ENCODE measurements at places on chromosomes 6 and 20.

DNA sequence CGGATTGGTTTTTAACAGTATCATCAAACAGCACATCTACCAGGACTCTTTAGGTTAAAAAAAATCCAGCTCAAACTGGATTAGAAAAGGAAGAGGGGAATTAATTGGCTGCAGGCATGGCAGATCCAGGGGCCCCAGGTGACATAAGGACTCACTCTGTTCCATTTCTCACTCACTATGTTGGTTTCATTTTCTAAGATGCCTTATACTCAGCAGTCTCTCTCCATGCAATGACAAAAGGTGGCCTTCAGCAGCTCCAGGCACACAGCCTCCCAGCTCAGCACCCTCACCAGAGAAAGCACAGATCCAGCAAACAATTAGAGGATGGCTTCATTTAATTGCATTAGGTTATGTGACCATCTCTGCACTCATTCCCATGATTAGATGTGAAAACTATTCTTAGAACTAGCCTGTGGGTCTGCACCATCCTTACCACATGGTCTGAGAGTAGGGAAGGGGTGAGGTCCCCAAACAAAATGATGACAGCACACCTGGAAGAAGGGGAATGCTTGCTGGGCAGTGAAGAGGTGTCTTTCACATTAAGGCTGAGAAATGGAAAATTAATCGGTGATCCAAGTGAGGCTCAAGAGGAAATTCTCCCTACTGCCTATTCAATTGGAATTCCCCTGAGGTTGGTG, 243.1 kb downstream of the CDH26 start:
- no peak for DNase-seq

- no peak for DNase-seq
Measured at GRCh38 chr6:163776196-163776905, 361.8 kb downstream of the QKI start.

- no peak for DNase-seq
Measured at GRCh38 chr20:31740208-31740607, 1.1 kb downstream of the TPX2 start.

DNA sequence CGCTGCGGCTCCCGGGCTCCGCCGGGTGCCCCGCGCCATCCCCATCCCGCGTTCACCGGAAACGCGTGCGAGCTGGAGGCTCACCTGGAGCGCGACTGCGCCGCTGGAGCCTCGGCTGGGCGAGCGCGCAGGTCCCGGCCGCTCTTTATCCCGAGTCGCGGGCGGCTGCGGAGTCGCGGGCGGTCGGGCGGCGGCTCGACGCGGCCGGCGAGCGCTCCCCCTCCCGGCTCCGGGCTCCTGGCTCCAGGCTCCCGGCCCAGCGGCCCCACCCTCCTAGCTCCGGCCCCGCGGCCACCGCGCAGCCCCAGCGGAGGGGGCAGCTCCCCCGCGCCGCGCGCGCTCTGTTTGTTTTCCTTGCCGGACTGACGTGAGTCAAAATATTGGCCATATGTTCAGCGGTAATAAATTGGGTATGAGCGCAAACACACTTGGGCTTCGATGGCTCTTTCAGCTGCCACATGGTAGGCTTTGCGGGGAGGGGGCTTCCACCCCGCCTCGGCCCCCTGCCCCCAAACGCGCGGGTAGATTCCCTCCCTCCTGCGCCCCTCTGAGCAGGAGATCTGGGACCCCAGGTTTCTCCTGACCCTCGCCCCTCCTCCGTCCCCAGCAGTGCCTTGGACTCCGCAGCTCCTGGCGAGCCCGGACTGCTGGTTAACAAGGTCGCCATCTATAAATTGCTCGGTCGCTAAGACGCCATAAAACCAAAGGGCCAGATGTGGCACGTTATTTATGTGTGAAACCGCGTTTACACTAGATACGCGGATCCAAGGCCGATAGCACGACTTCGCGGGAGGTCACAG, 8.8 kb upstream of the NKX2-2 start:
- no peak for DNase-seq

- DNase-seq: no peak
Measured at GRCh38 chr6:169975701-169976100, 224.3 kb downstream of the ERMARD start.

DNA sequence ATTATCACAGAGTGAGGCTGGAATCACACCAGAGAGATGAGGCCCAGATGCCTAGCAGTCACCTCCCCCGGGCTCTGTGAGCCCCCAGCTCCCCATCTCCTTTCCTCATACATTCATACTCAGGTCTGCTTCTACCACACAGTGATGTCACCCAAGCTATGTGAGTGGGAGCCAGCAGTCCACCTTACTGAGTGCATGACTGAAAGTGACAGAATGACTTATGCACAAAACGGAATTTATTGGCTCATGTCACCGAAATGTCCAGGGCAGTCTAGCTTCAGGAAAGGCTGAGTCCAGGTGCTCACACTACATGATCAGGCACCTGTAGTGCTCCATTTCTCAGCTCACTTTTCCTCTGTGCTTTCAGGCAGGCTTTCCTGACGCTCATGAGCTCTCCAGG, 36.7 kb upstream of the CCN6 start:
- peak; percentile 67 for DNase-seq

- no peak for DNase-seq
Measured at GRCh38 chr6:146889303-146889702, 290.5 kb downstream of the ADGB start.

DNA sequence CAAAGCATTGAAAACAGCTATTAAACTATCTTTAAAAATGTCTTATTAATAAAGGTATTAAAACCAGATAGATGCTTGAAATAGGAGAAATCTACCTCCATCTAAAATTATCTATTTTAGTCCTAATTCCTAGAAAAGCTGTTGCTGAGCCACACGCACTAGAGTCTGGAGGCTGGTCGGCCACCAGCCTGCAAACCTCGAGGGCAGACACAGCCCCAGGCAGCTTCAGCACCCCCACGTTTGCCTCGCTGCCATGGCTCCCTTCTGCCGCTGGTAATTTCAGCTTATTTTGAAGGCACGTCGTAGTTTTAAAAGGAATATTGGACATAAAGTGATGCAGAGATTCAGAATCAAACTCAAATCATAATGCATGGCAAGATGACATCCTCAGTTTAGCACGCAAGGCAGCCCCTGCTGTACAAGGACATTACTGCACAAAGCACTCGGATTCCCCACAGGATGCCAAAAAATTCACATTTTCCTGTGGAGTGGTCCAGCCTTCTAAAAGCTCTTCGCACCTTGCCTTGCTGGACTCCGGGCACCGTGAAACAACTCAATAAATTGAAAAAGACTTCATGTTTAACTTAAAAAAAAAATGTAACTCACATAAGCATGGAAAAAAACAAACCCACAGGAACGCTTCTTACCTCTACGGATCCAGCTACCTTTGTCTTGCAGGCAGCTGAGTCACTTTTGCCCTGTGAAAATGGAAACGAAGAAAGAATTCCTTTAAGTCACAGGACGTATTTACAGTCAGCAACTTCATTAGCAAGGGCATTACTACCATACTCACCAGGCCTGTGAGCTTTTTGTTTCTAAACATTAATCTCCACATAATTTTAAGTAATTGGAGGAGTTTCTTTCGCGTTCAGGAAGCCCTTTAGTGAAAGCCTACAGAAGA, 143.4 kb upstream of the RPS6KA2 start:
- DNase-seq: no peak

DNA sequence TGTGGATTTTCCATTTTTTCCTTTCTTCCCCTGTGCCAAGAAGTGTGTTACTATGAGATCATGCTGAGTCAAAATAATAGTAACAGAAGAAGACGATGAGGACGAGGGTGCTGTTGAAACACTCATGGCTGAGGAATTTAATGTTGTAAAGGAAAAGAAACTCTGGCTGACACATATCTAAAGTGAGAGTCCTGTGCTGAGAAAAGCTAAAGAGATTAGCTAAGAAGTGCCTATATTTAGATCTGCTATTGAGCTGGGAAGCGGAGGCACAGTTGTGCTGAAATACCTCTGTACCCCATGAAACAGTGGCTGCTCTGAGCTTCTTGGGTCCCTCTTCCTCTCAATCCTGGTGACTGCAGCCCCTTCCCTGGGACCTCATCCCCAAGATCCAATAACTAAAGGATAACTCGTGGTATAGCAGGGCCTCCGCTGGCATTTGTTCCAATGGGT, 1.1 kb upstream of the SYTL3 start:
- peak; percentile 37 for DNase-seq

GRCh38 chr6:157059781-157060180, 263.5 kb downstream of the TMEM242 start:
- no peak for DNase-seq

DNA sequence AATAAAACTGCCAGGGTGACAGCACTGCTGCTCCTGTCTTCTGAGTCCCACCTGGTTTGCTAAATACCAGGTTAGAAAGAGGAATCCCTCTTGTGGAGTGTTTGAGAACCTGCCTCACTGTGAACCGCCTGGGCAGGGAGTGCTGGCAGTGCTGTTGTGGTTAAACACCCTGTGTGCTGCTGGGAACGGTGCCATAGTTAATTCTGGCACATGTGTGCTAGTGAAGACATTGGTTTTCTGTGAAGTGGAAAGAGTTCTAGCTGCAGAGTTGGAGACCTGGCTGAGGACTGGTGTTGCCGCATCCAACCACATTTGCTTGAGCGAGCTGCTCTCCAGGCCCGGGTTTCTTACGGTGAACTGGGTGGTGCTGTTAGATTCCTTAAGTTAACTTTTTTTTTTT, 72.7 kb downstream of the IGF2R start:
- DNase-seq: no peak

DNA sequence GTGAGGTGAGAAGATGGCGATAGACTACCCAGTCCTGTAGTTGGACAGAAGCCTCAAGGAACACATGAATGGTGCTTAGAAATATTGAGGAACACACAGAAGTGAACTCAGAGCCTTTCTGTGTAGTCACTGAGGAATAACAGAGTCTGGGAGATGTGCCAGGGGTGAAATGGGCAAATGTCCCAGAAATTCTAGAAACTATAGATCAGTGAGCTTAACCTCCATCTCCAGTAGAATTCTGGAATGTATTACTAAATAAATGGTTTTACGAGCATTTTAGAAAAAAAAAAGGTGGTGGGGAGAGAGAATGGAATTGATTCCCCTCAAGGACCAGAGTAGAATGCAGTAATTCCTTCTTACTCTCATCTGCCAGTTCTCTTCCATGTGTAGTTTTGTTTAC, 380.0 kb downstream of the LMBRD1 start:
- no peak for DNase-seq

- no peak for DNase-seq
Measured at GRCh38 chr20:64240243-64241015, 15.1 kb upstream of the PCMTD2 start.

DNA sequence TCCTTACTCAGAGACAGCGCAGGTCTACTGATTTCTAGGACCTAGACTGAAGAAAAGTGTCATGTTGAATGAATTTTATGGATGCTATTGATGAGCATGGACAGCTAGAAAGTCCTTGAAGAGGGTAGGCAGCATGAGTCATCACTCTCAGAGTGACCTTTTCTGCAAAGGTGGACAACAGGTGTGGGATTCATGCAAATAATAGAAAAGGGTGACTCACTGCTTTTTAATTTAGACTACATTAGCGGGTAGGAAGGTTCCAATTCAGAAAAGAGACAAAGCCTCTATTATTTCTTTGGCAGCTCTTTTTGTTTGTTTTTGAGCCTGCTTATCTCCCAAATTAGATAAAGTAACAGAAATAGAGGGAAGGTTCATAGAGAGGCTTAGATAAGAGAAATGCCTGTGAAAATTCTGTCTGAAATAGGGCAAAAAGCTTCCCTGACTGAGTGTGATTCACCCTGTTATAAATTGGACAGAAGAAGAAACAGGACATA, 191.4 kb downstream of the TENT5A start:
- DNase-seq: no peak

GRCh38 chr6:138007014-138007472, 100.2 kb downstream of the PERP start:
- peak; percentile 55 for DNase-seq

- peak; percentile 66 for DNase-seq
Measured at GRCh38 chr20:25223179-25223661, 24.7 kb upstream of the PYGB start.

GRCh38 chr20:6426287-6426891, 303.6 kb upstream of the FERMT1 start:
- DNase-seq: no peak

DNA sequence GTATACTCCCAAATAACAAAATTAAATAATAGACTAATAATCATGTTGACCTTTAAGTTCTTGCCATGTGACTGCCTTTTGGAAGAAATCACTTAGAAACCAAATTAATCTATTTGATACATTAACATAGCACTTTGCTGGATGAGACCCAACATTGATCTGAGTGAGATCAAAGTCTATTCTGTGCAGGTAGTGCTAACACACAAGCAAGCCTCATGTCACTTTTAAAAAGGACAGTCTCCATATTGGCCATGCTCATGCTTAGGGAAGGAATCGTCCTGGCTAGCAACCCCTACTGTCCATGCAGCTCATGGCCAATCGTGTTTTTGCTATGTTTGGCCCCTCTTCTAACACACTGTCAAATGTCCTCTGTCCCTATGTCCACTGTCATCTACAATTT, 35.8 kb upstream of the RNF217 start:
- DNase-seq: no peak

- no peak for DNase-seq
Measured at GRCh38 chr20:13305284-13305683, 84.2 kb downstream of the ISM1 start.

DNA sequence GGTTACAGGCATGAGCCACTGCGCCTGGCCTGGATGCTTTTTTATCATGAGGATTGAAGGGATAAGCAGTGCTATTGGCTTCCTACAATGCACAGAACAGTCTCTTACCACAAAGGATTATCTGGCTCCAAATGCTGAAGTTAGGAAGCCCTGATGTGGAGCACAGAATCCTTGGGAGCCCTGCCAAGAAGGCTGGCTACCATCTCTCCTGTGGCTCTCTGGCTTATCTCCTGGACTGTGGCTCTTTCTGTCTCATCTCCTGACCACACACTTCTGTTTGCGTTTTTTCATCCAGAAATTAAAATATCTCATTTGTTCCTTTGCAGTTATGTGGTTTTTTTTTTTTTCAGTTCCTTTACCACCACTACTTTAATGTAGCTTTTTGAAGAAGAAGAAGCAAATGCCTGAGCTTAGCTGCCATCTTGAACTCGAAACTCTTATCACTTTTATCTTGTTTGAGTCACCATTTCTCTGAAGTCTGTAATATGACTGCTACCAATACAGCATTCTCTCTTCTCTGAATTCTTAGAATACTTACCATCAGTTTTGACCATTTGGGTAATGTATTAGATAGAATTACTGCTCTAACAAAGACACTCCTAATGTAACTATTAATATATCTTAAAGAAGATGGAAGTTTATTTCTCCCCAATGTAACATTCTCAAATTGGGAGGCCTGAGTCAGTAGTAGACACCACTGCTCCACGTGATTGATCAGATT, 1044.7 kb downstream of the KIF16B start:
- DNase-seq: no peak

GRCh38 chr6:29965563-29965872, 23.2 kb downstream of the HLA-A start:
- DNase-seq: no peak

DNA sequence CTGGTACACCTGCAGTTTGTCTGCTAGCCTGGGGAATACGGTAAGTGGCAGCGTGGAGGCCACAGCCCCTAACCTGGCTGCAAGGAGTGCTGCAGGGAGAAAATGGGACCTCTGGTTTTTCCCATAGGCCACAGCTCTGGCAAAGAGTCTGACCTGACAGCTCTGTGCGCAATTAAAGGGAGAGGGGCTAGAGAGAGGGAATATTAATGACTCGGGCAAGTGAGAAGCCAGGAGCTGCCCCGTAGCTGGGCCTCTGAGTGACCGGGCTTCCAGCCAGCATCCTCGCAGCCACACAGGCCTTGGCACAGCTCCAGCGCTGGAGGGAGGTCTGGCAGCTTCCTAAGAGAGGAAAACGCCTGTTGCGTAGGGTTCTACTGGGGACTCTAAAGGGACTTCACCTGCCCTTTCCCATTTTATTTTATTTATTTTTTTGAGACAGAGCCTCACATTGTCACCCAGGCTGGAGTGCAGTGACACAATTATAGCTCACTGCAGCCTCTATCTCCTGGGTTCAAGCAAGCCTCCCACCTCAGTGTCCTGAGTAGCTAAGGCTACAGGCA, 18.2 kb upstream of the OCSTAMP start:
- DNase-seq: no peak
